Sciatic nerve (tissue), 2 donors: ENCODE measurements at places on chromosomes 1 and 21. TPM values are rescaled to one million over a fixed set of nuclear protein-coding genes. Genes with fewer than 3 reads are reported as not detected.
A peak's percentile ranks its signal among the peaks of the same experiment; 100 is the strongest.

DNA sequence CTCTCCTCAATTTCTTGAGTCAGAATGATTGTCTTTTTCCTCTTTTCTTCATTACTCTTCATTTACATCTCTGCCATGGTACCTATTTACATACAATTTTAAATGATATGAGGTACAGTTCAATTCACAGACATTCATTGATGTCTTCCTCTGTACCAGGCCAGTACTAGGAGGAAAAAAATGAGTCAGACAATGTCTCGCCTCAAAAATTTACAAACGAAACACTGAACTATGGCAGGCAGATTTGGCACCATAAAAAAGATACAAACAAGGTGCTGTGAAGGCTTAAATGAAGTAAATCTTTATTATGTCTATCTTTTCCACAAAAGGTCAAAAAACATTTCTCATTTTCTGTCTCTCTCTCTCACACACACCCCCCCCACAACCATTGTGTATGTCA is 71.0 kb downstream of the RGS13 start:
- no peak for DNase-seq

DNA sequence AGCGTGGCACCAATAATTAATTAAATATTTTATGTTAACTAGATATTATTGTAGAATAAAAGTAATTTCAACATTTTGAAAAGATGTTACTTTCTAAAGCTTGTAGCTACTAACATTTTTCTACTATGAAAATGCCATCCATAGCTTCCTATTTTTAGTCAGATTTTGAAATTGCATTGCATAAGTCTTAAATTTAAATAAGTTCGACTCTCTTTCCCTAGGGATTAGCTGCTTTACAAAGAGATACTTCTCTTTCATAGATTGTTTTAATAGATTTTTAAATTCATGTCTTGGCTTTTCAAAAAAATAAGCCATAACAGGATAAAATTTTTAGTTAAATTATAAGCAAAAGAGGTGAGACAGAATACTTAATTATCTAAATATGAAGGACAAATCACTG is 1279.6 kb downstream of the KCNT2 start:
- DNase-seq, result no peak

DNA sequence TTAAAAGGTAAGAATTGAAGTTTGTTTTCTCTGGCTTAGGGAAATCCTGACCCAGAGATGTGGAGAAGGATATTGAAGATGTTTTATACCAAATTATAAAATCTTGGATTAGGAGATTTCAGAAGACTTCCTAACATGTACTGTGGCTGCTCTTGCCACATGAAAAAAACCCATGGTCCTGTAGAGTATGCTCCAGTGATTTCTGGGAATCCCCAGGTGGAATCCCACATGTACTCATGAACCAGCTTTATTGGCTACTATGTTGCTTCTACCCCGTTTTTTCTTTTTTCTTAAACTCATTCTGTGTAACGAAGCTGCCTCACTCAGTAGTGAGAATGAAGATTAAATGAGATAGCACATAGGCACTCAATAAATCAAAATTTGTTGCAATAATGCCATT is 132.7 kb upstream of the SGIP1 start:
- DNase-seq, result no peak

GRCh38 chr1:224203243-224204016 is 20.4 kb downstream of the DEGS1 start:
- peak; percentile 72 for DNase-seq

DNA sequence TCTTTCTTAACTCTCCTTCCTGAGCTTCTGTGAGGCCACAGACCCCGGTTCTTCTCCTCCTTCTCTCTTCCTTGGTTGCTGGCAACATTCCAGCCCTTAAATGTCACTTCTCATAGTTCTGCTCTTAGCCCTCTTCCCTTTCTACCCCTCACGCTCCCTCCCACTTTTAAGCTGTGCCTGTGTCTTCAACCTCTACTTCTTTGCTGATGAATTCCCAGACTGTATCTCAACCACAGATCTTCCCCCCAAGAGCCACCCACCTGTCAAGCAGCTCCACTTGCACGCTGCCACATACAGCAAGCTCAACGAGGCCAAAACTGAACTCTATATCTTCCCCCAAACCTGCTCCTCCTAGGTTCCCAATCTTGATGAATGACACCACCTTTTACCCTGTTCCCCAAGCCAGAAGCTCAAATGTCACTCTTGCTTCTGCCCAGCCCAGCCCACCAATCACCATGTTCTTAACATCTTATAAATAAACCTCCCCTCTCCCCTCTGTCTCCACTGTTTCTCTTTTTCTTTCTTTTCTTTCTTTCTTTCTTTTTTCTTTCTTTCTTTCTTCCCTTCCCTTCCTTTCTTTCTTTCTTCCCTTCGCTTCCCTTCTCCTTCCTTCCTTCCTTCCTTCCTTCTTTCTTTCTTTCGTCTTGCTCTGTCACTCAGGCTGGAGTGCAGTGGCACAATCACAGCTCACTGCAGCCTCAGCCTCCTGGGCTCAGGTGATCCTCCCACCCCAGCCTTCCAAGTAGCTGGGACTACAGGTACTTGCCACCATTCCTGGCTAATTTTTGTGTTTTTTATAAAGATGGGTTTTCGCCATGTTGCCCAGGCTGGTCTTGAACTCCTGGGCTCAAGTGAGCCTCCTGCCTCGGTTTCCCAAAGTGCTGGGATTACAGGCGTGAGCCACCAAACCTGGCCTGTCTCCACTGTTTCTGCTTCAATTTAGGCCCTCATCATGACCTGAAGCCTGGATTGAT is 19.8 kb upstream of the PTP4A2 start:
- no peak for DNase-seq

GRCh38 chr1:155011004-155011416 is 8.4 kb downstream of the ZBTB7B start:
- no peak for DNase-seq

GRCh38 chr1:161258439-161259344 is at the start of gene PCP4L1:
PCP4L1 (plus strand) TSS chr1:161258745; CDS start chr1:161258975, 230 bp downstream.
- DNase-seq, result peak; percentile 63

- DNase-seq, result peak; percentile 72
Measured at GRCh38 chr1:7680207-7680954, 90.7 kb upstream of the VAMP3 start.

DNA sequence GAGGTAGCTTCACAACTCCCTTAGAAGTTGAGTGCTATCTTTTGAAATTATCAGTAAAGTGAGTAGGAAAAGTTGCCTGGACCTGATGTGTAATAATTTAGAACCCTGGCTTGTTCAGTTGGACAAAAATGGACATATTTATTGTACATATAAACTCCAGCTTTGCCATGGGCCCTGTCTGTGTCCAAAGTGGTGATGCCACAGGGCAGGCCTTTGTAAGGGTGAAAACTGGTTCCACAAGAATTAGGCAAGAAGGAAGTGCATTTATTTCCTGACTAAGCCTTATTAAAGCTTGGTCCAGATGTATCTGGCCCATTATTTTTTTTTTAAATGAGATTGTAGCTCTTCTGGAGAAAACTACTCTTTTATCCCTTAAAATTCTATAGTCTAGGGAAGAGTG is 47.9 kb downstream of the MACO1 start:
- DNase-seq, result no peak

GRCh38 chr1:44012941-44013609 is 18.2 kb downstream of the SLC6A9 start:
- DNase-seq, result no peak

- DNase-seq, result no peak
Measured at GRCh38 chr1:150263549-150263948, 5.3 kb downstream of the APH1A start.

SLC44A3 gene
- total RNA-seq, result 13.8 TPM

MX2 gene
- 19.0 TPM for total RNA-seq
